ENCODE measurements at places on chromosomes 11 and 22. TPM values are rescaled to one million over a fixed set of nuclear protein-coding genes. Genes with fewer than 3 reads are reported as not detected.
A peak's percentile ranks its signal among the peaks of the same experiment; 100 is the strongest.

The ZNF215 gene
- polyA plus RNA-seq = 2.7 TPM

DNA sequence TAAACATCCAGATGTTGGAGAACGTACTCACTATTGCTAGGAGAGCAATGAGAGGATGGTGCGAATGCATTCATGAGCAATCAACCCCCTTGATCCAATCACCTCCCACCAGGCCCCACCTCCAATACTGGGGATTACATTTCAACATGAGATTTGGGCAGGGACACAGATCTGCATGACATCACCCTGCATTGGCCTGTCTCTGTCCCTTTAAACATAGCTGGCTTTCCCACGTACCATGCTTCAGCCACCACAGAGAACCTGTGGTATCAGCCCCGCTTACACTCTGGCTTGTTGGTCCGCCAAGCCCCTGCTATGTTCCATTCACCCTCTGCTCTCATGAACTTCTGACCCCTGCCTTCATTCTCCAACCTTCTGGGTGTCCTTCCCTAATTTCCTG, 157.5 kb upstream of the E2F8 start:
- DNase-seq = peak; percentile 50

DNA sequence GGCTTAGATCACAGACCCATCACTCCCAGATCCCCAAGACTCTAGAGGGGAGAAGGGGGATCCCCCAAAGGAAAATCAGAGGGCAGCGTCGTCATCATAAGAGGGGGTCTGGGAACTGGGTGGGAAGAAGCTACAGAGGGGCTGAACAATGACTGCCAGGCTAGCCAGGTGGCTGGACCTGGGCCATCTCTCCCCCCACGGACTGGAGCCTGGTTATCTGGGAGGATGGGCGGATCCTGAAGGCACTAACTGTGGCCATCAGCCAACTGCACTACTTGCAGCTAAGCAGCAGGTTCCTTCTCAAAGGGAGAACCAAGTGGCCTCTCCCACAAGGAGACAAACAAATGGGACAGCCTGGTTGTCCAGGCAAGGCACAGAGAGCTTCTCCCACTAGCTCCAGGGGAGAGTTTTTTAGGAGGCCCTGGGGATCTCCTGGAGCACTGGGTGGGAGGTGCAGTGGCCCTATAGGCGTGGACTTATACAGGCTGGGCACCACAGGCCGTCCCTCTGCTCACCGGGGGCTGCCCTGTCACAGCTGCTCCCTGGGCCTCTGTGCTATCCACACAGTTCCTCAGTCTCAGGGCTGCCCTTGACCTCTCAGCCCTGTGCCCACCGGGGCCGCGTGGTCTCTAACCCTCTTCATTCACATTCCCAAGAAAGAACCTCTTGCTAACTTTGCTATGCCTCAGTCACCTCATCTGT, 15.4 kb downstream of the P2RY6 start:
- DNase-seq = no peak

The ISX gene
- polyA plus RNA-seq = not detected

DNA sequence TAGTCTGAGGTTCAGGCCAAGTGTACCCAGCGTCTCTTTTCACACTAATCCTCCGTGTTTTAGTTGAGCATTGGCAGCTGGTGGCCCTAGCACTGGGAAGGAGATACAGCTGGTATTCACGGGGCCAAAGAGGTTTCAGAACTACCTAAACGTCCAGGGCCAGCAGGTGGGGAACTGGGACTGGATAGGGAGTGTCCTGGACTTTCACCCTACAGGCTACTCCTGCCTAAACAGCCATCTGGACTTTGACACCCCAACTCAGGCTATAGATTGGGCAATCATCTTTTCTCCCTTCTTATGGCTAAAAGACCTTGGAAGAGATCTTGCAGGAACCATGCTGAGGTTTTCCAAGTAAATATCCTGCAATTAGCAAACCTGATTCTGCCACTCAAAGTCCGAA, 2.8 kb downstream of the SPON1 start:
- DNase-seq = no peak

- no peak for DNase-seq
These were observed 22.8 kb downstream of the CTTN start for GRCh38 chr11:70421123-70421522.

DNA sequence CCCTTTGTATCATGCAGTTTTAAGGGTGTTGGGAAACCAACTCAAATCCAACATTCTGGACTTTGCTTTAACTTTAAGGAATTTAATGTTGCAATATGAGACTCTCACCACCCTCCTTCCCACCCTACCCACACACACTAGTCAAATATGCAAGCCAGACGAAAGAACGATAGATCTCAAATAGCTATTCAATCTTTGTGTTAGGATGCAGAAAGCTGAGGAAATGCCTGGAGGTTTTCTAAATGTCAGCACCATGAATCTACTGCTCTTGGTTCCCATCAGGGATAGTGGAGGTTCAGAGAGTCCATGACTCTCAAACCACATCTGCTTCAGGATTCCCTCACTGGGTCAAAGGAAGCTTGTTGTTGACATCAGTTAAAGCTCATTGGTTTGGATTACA, 33.7 kb downstream of the EXPH5 start:
- peak; percentile 85 for DNase-seq

The NLRP6 gene
- polyA plus RNA-seq = not detected

DNA sequence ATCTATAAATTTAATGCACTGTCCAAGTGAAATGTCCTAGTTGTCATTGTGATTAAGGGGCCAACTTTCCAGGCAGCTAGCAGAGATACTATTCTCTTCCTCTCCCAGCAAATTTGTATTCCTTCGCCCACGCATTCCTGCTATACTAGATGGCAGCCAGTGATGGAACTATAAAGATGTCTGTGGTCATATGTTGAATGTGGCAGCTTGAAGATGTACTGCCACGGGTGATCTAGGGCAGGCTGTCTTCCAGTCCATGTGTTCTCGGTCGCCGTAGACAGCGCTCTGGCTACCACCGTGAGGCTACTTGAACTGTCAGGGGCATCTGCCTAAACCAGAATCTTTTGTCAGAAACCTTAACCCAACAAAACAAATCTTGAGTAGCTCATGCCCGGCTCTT, 8.3 kb upstream of the SIDT2 start:
- DNase-seq = no peak

The NPAS4 gene
- 0.08 TPM for polyA plus RNA-seq

DNA sequence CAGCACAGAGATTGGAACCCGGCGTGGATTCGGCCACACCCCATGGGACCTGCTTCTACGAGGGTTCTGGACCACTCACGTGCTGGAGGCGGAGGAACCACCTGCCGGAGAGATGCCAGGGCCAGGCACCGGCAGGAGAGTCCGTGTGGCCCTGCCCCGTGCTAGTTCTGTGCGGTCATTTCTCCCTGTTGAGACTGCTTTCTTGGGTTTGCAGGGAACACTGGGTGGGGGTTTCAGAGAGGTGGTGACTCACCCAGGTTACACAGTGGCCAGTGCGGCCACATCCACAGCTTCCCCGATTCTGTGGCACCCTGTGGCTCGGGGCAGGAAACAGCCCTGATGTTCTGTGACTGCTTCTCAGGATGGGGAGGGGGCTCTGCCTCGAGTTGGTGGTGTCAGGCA, 3.6 kb upstream of the PHLDA2 start:
- peak; percentile 52 for DNase-seq

All from fibroblast of lung (primary cell).